ENCODE measurements at places on chromosomes 12 and 14.

DNA sequence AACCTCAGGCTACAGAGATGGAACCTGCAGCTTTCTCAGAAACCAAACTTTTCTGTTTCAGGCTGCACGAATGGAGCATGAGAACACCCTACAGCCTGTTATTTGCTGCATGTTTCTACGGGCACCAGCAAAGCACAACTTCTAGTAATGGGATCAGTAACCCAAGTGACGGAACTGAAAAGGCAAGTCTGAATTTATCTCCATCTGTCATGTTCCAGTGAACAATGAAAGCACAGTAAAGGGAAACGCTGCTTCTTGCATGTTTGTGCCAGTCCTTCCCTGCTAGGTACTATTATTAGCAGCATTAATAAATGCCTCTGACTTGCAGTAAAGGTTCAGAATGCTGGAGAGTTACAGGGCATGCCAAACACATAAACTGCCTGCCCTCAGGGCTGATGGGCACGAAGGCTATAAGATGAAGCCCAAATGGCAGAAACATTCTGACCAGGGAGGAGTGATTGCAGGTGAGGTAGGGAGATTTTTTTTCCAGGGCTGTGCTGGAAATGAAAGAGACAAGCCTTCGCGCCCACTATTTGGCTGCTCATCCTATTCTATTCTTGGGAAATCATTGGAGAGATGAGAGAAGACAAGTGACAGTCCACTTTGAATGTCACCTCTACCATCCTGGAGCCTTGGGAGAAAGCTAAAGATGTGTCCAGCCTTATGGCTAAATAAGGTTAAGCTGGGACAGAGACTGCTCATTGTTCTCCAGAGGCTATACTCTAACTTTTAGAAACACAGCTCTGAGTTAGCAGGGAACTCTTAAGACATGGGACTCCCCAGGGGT is 100.4 kb upstream of the PLXNC1 start:
- no peak for DNase-seq

DNA sequence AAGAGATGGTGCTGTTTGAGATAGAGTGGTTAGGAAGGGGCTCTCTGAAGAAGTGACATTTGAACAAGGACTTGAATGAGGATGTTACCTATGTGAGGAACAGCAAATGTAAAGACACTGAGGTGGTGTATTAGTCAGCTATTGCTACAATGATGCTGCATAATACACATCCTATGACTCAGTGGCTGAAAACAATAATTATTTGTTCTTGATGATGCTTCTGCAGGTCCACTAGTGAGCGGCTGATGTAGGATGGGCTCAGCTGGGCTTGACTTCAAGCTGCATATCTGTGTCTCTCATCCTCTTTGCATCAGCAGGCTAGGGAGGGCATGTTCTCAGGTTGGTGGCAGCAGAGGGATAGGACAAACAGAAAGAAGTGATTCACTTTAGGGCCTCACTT is 21.4 kb upstream of the CLMN start:
- DNase-seq = no peak

GRCh38 chr14:100421756-100422470 is 98.8 kb downstream of the SLC25A47 start:
- DNase-seq = no peak

- no peak for DNase-seq
These were observed 21.4 kb downstream of the ZFC3H1 start for GRCh38 chr12:71642264-71642663.

DNA sequence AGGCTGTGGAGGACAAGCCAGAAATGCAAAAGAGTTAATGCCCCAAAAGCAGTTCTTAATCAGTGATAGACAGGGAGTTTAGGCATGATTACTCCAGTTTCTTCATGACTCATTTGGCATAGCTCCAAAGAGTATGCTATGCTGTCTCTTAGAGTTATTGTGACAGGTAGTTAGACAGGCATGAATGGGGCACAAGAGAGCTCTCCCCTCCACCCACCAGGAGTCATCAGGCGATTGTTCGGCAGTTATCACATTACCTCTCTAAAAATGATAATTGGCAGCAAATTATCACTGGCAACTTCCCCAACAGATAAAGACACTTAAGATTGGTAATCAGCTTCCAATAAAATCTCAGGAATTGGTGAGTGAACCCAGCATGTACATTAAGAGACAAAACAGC is 320.1 kb downstream of the DAD1 start:
- DNase-seq = no peak

DNA sequence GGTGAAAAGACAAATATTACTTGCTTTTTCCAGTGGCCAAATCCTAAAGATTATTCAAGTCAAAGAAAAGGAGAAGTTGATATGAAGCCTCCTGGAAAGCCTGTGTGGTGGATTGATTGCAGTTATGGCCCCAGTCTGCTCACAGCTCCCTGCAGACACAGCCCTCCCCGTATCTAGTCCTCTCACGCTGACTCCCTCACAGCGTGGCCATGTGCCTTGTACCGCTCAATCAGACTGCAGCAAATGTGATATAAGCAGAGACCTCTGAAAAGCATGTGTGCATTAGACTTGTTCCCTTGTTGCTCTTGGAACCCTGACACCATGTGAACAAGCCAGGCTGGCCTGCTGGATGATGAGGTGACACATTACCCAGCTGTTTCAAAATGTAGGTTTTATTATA is 398.0 kb upstream of the GARIN6 start:
- DNase-seq = no peak

DNA sequence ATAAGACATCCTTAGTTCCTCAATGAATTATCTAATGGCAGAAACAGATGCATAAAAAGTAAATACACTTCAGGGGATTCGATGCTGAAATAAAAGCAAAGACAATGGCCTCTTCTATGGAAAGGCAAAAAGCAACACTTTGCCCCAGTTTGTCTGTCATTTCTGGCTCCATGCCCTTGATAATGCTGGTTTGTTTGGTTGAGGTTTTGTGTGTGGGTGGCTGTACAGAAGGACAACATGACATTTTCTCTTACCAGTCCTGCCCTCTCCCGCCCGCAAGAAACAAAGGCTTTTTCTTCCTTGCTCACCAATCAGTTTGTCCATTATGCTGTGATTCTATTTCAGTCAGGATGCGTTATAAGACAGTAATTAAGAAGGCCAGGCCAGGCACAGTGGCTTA is 18.1 kb upstream of the WDR89 start:
- no peak for DNase-seq

GRCh38 chr14:104802394-104803184 is 1.7 kb downstream of the ZBTB42 start:
- DNase-seq = no peak

DNA sequence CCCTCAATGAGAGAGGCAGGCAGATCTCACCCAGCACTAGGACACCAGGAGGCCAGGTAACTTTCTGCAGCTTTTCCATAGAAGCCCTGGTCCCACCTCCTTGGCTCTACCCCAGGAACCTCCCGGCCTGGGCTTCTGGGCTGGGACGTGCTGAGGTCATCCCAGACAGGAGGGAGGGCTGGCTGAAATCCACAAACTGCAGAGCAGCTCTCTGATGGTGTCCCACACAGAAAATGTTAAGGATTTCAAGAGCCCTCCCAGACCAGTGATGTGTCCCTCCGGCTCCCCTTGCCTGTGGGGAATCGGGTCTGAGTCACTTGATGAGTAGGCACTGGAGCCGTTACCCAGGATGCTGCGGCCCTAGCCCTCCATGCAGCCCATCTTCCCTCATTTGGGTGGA is 124.1 kb downstream of the ESRRB start:
- DNase-seq = no peak

DNA sequence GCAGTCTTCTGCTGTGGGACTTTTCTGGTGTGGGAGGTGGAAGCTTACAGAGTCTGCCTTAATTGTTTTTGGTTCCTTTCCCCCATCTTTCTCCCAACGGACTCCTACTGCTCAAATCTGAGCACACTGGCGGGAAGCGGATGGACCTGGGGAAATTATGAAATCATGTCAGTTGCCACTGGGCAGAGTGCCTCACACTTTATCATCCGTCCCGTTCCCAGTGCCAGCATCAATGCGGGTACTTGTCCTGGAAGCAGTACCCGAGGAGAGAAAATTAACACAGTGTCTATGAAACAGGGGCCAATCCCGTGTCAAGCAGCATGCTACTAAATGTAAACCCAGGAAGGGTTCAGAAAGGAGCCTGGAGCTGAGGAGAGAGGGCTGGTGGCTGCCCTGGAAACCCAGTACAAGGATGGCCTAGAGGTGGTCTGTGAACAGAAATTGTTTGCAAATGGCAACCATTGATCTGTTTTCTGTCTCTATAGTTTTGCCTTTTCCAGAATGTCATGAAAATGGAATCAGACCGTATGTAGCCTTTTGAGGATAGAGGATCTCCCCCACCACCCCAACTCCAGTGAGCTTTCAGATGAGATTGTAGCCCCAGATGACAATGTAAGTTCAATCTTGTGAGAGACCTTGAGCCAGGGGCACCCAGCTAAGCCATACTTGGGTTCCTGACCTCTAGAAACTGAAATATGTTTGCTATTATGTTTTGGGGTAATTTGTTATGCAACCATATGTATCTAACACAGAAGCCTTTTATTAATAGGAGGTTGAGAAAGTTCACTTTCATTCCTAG is 908 bp upstream of the CDKL1 start:
- DNase-seq = no peak

GRCh38 chr12:114347861-114348260 is 58.1 kb downstream of the TBX5 start:
- no peak for DNase-seq

GRCh38 chr12:125183187-125184067 is 118.2 kb downstream of the AACS start:
- no peak for DNase-seq

GRCh38 chr14:98175436-98175835 is 1096.6 kb downstream of the BCL11B start:
- no peak for DNase-seq

GRCh38 chr14:89589400-89590118 is 172.5 kb upstream of the FOXN3 start:
- peak; percentile 59 for DNase-seq

- peak; percentile 69 for DNase-seq
These were observed at the start of gene USP15 for GRCh38 chr12:62259993-62260732. TSS of gene USP15 (plus strand) at chr12:62260404. CDS start at chr12:62260415, 11 bp downstream.

DNA sequence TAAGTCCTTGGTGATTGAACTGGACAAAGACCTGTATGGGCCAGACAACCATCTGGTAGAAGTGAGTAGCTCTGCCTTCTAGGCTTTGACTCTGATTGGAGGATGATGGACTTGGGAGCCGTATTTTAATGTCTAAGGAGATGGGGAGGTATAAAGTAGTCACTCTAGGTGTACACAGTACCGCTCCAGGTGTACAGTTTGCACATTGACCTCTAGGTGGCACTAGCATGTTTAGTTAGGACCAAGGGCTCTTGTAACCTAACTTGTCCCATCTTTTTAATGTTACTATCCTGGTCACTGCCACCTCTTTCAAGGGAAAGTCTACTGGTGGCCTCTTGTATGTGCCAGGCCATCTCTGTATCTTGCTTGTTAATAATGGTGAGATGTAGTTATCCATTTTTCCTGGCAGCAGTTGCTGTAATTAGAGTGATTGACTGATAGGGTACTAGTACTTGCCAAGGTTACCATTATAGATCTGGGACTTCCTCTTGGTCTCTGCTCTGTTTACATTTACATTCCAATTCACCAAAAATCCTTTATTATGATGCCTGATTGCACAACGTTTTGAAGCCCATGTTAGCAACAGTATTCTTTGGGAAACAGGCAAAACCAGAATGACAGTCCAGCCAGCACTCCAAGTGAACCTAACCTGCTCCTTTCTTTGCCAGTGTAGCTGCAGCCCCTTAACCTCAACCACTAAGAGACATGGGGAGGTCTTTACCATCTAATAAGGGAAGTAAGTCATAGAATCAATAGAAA is 3.6 kb downstream of the SMARCD1 start:
- DNase-seq = no peak

GRCh38 chr12:112319395-112319794 is 62.8 kb downstream of the HECTD4 start:
- DNase-seq = no peak

GRCh38 chr12:4270831-4271716 is 2.5 kb upstream of the CCND2 start:
- DNase-seq = no peak

DNA sequence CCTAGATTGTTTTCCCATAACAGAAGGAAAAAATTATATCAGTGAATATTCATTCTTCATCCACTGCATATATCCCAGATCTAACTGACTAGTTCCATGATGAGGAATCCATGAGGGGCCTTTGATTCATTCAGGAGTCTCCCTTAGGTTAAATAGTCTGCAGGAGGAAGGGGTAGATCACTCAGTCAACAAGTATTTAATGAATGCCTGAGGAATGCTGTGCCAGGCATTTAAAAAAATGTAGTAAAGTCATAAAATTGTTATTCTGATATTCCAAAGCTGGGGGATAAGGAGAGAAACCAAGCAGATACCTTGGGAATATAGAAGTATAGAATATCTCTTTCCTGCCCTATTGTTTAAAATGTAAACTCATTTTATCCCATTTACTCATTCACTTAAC is 216.2 kb upstream of the CAND1 start:
- no peak for DNase-seq

DNA sequence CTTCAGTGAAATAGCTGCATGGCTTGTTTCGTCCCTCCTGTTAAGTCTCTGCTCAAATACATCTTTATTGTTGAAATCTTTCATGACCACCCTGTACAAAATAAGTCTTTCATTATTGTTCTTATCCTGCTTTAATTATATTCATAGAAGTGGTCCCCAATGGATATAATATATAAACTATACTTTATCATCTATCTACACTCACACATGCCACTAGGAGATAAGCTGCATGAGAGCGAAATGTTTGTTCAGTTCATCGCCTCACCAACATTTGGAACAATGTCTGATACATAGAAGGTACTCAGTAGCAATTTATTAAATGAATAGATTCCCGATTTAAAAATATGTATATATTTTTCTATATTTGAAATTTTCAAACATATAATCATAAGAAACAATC is 254.0 kb upstream of the ATXN7L3B start:
- no peak for DNase-seq

GRCh38 chr14:53027041-53027440 is 76.2 kb upstream of the FERMT2 start:
- no peak for DNase-seq

GRCh38 chr12:79020106-79020505 is 155.5 kb downstream of the SYT1 start:
- no peak for DNase-seq

GRCh38 chr14:69475194-69475818 is 9.2 kb upstream of the PLEKHD1 start:
- DNase-seq = no peak

DNA sequence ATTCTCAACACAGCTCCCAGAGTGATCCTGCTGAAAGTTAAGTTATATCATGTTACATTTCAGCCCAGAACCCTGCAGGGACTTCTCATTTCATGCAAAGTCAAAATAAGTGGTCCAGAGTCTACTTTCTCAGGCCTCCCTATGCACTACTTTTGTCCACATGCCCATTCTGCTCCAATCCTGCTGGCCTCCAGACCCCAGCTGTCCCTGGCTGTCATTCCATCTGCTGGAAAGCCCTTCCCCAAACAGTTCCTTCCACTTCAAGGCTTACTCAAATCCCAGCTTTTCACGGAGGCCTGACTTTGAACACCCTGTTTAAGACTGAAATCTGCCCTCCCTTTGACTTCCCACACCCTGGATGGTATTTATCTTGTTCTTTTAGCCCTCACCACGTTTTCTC is 109.8 kb upstream of the DNM1L start:
- DNase-seq = no peak

- DNase-seq = no peak
These were observed 5.0 kb downstream of the OSBPL8 start for GRCh38 chr12:76554405-76555230.
